Upper lobe of left lung (tissue), 6 donors: ENCODE measurements at places on chromosomes 7 and 10.

- no peak for DNase-seq
Measured at GRCh38 chr7:3165681-3166580, 122.3 kb upstream of the CARD11 start.

DNA sequence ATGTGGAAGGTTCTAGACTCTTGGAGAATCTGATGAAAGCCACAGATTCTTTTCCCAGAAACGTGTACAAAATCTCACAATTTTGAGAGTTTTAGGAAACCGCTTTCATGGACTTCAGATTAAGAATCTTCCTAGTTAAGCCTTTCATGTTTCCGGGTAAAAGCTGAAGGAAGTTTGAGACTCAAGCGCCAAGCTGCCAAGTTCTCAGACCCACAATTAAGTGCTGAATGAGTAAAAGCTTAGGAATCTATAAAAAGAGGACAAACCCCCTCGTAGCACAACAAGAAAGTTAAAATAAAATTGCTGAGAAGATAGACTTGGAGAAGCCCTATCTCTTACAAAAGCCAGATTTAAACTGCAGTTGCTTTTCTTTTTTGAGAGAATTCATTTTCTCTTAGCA, 99.6 kb downstream of the ST8SIA6 start:
- no peak for DNase-seq

GRCh38 chr7:102456327-102456726, 8.3 kb downstream of the ALKBH4 start:
- no peak for DNase-seq

DNA sequence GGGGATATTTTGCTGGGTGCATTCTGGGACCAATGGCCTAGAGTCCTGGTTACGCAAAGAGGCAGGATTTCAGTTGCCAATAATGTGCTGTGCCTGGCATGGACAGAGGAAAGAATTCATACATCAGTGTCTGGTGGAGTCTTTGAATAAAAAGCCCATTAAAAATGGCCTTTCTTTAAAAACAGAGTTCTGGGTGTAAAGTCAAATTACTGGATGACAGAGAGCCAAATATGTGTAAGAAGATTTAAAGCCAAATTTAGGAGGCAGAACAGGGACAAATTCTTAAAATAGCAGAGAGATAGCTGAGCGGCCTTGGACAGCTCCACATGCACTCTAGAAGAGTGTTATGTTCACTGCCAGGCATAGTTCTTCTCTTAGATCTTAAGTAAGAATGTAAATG, 60.8 kb upstream of the MEOX2 start:
- no peak for DNase-seq

DNA sequence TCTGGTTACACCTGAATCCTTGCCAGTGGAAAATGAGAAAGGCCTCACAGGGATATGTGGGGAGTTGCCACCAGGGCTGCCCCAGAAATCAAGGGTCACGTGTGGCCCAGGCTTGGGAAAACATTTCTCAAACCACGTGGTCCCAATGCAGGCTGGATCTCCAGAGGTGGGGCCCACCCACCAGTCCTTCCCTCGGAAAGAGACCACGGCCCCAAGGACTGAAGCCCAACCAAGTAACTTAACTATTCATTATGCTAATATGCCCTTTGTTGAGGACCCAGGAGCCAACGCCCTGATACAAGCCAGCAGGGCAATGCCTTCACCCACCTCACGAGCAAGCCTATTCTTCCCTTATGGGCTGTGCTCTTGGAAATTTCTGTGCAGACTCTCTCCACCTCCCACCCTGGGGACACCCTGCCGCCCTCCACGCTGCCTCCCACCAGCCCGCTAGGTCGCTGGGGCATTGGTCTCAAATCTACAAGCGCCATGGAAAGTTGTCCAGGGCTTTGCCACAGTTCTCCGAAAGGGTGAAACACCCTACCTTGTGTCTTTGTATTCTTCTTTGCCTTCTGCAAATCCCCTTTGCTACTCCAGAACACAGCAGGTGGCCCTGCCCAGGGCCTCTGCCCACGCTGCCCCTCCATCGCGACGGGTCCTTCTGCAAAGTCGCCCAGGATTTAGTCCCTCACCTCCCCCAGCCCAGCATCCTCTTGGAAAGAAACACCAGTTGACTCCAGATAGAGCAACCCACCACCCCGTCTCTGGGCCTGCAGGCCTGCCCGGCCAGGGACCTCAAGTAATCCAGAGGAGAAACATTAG, 8.8 kb downstream of the TNS3 start:
- peak; percentile 60 for DNase-seq

- no peak for DNase-seq
Measured at GRCh38 chr10:123377883-123378282, 223.7 kb downstream of the BUB3 start.

GRCh38 chr7:4879396-4880081, 4.0 kb downstream of the RADIL start:
- no peak for DNase-seq

- DNase-seq: no peak
Measured at GRCh38 chr10:124705817-124706461, 38.2 kb downstream of the FAM53B start.

- DNase-seq: peak; percentile 44
Measured at GRCh38 chr10:127016331-127016730, 111.1 kb downstream of the DOCK1 start.

DNA sequence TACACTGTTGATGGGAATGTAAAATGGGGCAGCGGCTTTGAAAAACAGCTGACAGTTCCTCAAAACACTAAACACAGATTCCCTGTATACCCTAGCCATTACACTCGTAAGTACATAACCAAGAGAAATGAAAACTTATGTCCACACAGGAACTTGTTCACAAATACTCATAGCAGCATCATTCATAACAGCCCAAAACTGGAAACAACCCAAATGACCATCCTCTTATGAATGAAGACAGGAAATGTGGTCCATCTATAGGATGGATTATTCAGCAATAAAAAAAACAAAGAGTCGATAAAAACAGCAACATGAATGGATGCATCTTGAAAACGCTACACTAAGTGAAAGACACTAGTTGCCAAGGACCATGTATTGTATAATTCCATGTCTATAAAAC, 23.7 kb downstream of the NMT2 start:
- DNase-seq: no peak
